Chondrocyte (in vitro differentiated cells): ENCODE measurements at places on chromosomes 2 and 18.

GRCh38 chr2:20013126-20013849 lies 820 bp upstream of the MATN3 start:
- no peak for DNase-seq

DNA sequence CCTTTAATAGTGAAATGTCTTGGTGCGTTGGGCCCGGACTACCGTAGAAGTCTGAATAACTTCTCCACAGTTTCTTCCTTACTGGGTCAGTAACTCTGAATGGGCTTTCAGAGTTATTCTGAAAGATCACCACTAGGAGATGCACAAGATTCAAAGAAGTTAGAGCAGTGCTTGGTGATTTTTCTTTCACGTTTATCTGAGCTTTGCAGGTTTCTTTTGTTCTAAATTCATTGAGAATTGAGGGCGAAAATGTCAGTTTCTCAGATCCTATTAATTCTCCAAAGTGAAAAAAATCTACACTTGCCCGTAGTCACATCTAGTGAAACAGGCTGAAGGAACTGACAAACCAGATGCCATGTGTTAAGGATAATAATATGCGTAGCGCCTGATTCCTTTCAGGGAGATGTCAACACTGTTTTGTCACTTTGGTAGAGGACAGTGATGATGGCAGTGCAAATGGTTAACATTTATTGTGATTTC lies 70.1 kb downstream of the QPCT start:
- DNase-seq: no peak

DNA sequence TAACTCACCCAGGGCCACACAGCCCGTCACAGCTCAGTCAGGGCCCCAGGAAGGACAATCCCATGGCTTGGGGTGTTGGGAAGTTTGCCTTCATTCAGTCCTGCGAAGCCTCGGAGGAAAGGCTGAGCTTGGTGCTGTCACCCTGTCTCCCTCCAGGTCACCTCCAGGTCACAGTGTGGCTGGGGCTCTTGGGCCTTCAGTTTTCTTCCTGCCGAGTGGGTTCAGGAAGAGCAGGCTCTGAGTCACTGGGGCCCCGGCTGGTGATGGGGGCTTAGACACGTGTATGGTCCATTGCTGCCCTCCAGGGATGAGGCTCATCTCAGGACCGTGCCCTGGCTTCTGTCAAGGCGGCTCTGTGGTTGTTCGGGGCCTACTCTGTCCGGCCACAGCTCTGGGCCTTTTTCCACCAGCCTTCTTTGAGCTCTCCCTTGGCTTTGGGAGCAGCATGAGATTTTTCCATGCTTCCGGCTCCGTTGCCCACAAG lies 118.6 kb downstream of the INHBB start:
- DNase-seq: peak; percentile 68

DNA sequence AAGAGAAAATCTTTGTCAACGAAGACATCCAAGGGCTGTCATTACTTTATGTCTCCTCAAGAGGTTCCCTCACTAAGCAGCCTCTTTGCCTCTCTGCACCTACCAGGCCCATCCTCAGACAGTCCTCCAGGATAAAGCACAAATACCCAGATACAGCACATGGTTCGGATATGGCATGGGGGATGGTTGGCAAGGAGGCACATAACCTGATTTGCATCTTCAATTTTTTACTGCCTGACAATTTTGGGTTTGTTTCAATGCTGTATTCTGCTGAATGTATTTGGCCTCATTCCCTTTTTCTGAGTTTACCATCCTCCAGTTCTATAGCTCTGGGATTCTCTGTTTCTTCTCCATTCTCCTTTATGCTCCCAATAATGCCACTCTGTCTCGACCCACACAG lies 78.8 kb downstream of the VIT start:
- no peak for DNase-seq

DNA sequence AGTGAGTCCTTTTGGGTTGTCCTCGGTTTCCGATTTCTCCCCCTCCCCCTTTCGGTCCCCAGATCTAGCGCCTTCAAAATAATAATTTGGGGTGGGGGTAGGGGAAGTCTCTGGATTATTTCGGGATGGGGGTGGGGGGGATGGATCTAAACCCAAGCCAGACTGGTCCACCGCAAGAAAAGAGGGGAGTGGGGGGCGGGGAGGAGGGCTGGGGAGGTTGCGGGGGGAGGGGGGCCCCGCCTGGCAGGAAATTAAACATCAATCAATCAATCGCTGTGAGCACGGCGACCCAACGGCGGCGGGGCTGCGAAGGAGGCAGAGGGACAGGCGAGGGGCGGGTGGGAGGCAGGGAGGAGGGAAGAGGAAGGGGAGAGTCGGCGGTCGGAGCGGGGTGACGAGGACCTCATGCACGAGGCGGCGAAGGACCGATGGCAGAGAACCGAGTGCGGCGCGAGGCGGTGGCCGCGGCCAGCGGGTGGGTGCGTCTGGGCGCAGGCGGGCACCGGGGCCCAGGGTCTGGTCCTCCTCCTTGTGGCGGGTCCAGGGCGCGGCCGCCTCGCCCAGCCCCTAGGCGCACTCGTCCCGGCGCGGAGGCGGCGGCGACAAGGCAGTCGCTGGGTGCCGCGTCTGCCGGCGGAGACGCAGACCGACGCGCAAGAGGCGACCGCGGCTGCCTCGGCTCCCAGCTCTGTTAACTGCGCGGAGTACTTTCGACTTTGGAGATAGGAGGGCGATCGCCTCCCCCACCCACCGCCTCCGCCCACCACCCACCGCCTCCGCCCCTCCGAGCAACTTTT lies 468 bp upstream of the SATB2 start:
- no peak for DNase-seq

DNA sequence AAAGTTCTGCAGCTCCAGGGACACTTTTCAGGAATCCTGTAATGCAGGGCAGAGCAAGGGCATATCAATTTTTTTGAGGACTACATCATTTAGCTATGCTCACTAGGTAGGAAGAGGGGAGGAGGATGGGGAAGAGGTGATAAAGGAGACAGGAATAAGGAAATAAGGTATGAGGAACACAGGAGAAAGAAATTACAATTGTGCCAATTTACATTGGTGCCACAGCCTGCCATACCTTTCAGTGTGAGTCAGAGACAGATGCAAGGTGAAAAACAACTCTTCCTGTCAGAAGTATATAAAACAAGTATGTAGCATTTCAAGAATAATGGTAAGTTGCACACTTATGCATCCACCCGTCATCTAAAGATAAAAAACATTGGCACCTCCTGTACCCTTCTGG lies 5.4 kb upstream of the MRPS9 start:
- no peak for DNase-seq

- DNase-seq: no peak
Observed at GRCh38 chr2:95317123-95317500, 20.0 kb downstream of the KCNIP3 start.

GRCh38 chr2:96580771-96581170 lies 44.2 kb downstream of the ARID5A start:
- no peak for DNase-seq

DNA sequence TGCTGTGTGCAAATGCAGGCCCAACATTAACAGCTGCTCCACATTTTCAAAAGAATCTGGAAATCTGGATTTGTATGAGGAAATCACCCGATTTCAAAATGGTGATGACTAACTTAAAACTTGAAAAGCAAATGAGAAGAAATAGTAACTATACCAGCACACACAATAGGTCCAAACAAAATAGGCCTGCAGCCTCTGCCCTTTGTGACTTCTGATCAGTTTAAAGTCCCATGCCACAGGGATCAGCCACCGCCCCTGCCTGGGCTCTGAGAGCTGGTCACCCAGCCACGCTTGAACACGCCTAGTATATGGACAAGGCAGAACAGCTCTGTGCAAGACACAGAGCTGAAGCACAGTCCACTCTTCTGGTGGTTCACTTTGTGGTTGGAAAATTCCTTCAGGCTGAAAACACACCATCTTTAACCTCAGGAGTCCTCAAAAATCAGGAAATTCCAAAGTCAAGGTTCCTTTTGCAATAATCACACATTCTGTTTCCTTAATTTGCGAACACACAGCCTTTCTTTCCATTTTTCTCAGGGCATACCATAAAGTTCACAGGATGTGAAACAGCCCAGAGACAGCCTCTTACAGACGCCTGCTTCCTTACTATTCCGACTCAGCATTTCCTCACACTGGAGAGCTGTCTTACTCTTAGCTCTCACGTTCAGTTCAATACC lies 150.1 kb upstream of the RIOK3 start:
- no peak for DNase-seq
